ENCODE measurements at places on chromosomes 13 and 19.
A peak's percentile ranks its signal among the peaks of the same experiment; 100 is the strongest.

- DNase-seq, result peak; percentile 44
These were observed 3.0 kb downstream of the TTYH1 start for GRCh38 chr19:54418030-54418929.

- DNase-seq, result peak; percentile 59
These were observed 26.7 kb downstream of the CEACAM8 start for GRCh38 chr19:42568006-42568405.

DNA sequence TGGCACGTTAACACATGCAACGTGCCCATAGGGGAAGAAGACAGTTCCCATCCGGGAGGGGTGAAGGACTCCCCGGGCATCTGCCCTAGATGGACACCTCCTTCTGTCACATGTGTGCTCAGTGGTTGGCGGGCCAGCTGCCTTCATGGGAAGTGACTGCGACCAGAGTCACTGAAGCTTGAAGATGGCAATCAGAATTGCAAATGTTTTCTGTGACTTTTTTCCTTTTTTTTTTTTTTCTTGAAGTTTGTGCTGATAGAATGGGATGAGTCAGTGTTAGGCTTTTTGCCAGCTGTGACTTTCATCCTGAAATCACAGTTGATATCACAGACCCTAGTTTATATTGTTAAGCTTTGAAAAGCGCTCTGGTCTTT lies 109.2 kb upstream of the MCF2L start:
- no peak for DNase-seq

DNA sequence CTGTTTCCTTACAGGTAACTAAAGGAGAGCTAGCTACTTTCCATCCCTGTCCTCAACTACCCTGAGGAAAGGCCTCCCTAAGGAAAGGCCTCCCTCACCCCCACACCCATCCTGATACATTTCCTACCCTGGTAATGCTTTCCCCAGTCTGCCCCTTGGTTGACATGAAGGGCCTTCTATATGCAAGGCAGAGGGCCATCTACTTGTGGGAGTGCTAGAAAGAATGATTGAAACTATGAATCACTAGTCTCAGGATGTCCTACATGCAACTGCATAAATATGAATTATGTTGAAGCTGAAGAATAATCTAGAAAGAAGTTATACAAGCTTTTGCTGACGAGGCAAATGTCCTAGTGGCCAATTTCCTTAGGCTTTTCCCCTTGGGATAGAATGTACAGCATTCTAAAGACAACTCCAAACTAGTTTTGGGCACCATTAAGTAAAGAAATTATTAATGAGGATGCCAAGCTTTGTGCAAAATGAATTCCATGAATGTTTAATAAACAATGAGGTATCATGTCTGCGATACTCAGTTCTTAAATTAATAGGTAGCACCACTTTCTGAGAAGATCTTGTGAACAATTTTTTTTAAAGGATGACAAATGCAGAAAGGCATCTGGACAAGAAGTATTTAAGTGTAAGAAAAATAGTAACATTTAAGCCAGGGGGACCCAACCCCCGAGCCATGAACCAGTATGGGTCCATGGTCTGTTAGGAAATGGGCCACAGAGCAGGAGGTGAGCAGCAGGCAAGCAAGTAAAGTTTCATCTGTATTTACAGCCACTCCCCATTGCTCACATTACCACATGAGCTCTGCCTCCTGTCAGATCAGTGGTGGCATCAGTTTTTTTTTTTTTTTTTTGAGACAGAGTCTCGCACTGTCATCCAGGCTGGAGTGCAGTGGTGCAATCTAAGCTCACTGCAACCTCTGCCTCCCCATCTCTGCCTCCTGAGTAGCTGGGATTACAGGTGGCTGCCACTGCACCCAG lies 223.0 kb downstream of the LHFPL6 start:
- no peak for DNase-seq

DNA sequence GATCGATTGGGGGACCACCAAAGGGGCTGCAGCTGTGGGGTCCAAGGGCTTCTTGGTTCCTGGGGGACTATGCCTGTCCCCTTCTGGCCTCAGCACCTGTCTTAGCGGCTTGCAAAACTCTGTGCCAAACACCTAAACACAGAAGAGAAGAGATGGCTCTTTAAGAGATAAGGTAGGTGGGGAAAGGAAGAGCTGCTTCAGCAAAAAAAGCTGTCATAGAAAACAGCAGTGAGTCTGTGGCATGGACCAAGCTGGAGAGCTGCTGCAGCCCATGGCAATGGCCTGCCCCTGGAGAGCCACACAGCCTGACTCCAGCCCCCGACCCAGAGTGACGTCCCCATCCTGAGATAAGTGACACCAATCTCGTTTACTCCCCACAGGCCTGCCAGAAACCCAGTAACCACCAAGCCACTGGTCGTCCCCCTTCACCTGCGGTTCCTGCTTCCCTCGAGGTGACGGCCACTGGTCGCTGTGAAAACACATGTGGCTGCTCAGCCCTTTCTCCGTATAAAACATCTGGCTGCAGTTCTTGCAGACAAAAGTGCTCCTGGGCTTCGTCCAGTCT lies 25.0 kb upstream of the NAPA start:
- no peak for DNase-seq

DNA sequence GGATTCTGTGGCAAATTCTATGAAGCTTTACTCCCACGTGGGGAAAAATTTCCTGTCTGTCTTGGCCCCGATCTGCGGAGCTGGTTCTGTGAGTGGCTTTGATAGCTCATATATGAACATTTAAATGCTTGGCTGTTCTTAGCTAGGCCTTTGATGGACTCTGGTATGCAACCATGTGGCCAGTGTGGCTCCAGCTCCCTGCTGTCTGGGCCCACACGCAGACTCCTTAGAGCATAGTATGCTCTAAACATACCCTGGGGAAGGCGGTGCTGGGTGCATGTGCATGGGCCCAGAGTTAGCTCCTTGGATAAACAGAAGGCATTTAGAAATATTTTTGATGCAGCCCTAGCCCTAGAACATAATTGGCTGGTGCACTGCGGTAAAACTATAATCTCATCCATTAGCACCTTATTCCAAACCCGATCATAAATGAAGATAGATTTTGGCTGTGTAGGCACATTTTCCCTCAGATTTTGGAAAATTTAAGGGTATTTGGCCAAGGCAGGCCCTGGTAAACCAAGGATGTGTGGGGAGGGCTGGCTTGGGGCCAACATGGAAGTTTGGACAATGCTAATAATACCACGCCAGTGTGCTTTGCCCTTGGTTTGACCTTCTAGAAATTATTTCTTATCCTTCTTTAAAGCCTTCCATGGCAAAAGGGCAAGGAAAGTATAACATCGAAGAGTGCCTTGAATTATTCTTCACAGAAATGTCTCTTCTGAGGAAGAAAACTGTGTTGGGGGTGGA lies 153.5 kb downstream of the LMO7 start:
- DNase-seq, result no peak

DNA sequence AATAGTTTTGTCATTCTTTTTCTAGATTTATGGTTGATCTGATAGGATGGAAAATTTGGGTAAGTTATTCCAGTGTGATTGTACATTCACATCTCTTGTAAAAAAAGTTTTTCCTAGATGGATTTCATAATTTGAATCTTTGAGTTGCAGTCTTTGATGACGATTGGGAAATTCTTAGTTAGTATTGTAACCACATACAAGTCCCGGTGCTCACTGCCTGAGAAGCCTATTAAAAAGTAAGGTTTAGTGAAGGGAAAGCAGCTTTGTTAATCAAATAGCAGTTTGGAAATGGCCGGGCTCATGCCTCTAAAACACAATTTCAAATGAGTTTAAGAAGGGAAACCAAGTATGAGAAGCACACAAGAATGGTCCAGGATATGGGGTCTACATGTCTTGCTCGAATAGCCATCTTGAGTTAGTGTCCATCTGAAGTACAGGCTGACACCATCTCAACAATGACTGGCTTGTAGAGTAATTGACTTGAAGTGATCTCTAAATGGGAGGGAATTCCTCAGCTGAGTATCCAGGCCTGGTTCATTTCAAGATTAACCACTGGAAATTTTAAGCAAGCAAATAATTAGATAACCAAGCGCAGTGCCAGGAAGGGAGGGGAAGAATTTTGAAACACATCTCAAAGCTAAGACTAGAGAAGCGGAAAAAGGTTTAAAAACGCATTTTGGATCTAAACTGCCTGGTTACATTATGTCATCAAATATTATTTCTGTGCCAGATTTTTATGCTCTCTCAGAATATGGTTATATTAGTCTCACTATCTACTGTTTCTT lies 1145.6 kb upstream of the MIR17HG start:
- DNase-seq, result no peak

DNA sequence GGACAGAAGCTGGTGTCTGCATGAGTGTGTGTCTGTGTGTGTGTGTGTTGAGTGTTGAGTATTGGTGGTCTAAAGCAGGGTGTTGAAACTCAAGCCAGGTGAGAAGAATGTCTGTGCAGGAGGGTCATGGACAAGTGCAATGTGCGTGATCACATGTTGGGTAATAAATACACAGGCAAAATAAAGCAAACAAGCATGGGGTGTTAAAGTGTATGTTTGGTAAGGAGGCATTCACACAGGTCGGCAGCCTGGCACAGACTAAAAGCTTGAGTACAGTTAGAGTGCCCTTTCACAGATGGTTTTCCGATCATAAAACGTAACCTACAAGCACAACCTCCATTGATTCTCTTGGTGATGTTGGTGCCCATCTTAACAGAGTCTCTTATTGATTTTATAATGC lies 476.9 kb upstream of the KLHL1 start:
- no peak for DNase-seq

DNA sequence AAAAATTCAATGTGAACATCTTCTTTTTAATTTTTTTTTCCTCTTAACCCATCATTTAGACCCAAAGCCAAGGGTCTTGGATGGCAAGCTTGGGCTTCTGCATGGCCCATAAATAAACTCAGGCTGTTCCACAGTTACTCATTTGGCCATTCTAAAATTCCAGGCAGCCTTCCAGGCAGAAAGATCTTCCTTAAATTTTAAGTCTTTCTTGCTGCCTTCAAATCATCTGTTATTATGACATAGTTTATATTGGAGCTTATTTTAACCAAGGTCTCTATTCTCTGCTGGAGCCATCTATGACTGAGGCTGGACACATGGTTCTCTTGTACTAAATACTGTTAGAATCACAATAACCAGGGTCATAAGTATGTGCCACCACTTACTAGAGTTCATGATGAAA lies 317.3 kb upstream of the MAB21L1 start:
- no peak for DNase-seq

DNA sequence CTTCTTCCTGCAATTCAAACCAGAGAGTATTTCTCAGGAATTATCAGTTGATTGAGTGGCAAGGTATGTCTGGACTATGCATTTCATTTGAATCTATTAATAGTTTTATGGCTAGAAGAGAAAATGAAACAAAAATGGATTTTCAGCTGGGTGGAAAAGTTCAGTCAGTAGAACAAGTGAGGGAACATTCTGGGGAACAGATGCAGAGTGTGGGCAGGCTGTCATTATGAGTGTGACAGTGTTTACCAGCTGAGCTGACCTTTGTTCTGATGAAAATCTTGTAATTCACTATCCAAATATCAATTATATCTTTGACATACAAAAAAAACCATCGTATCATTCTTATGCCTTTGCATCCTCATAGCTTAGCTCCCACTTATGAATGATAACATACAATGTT lies 2.6 kb upstream of the CLC start:
- no peak for DNase-seq

DNA sequence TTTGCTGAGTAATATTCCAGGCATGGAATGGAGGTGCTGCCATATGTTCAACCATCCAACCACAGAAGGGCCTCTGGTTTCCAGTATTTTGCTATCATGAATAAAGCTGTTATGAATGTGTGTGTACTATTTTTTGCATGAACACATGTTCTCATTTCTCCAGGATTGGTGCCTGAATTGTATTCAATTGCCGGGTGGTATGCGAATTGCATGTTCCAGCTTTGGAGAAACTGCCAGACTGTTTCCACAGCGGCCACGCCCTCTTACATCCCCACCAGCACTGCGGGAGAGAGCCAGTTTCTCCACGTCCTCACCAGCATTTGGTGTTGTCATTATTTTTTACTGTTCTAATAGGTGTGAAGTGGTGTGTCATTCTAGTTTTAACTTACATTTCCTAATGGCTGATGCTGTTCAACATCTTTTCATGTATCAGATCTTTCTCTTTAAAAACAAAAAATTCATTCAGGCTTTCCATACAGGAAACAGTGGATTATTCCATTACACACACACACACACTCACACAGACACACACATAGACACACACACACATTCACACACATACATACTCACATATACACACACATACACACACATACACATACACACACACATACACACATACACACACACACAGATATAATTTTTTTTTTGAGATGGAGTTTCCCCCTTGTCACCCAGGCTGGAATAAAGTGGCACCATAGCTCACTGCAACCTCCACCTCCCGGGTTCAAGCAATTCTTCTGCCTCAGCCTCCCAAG lies 154.1 kb downstream of the PTPRS start:
- no peak for DNase-seq

DNA sequence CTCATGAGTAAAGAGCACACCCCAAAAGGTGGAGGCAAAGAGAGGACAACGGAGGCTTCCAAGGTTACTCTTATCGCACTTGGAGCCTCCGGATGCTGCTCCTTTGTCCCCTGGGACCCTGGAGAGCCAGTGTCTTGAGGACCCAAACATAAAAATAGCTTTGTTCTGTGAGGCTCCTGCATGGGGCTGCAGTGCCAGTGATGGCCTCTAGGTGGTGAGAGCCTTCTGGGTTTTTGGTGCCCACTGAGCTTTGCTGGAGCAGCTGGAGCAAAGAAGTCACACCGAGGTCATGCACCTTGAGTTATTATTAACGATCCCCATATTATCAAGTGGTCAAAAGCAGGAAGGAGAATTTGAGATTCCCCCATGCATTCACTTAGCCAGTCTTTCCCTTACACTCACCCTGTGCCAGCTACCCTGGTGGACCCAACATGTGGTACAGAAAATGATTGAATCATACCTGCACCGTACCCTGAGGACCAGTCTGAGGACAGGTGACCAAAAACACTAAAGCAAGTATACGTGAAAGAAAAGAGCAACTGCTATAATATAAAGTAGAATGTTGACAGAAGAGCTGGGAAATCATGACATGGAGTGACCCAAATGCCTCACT lies 41.5 kb downstream of the ZNF682 start:
- no peak for DNase-seq

- peak; percentile 30 for DNase-seq
These were observed 47.5 kb downstream of the SPATA13 start for GRCh38 chr13:24207841-24208667.

DNA sequence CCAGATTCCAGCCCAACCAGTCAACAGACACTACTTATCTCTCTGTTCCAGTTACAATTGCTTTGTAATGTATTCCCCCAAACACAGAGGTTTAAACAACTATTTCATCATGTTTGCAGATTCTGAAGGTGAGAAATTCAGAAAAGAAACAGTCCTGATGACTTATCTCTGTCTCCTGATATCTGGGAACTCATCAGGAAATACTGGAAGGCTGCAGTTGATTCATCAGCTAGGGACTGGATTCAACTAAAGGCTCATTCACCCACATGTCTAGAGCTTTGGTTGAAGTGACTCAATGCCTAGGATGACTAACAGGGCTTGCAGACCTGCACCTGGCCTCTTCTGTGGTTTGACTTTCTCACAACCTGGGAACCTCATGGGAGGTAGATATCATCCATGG lies 56.6 kb upstream of the GPC6 start:
- DNase-seq, result no peak

All from suppressor macrophage treated with lipopolysaccharide for 1 hour (primary cell).